ENCODE measurements at places on chromosomes 1 and 21.
A peak's percentile ranks its signal among the peaks of the same experiment; 100 is the strongest.

DNA sequence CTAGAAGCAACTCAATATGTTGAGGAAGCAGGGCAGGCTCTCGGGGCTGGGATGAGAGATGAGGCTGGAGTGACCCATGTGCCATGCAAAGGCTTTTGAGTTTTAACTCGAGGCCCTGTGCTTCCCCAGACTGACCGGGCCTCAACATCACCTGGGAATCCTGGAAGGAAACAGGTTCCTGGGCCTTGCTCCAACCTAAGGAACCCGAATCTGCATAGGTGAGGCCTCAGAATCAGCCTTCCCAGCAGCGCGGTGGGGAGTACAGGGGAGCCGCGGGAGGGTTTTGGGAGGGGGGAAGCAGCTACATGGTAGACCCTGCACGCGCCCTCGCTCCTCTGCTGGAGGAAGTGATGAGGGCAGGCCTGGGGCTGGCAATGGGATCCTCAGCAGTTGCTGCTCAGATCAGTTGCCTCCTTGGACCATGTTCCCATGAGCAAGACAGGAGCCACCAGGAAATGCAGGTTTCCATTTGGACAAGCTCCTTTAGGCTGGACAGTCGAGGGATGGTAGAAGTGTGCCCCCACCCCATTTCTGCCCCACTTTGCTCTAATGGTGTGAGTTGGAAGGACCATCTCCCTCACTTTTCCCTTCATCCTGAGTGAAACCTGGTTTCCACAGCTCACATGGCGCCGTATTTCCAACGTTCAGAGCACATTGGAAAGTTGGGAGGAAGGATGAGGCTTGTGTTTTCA is 4.5 kb upstream of the KIAA1614 start:
- DNase-seq, result no peak

DNA sequence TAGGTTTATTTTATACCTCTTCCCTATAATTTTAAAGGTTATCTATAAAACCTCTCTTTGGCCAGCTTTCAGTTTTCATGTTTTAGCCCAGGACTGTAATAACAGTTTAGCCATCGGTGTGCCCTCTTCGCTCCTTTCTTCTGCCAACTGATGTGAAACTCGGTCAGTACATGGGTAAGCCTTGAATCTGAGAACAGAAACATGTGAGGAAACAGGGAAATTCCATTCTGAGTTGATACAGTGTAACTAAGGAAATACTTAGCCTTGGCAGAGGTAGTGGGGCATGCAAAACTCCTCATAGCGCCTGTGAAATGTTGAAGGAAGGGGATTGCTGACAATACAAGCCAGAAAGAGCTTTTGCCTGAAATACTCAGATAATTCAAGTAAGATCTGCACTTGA is 465.2 kb downstream of the NCAM2 start:
- no peak for DNase-seq

GRCh38 chr1:94070865-94071264 is 50.1 kb downstream of the ABCA4 start:
- DNase-seq, result no peak

- no peak for DNase-seq
Observed at GRCh38 chr1:23422941-23423340, 1.6 kb downstream of the TCEA3 start.

DNA sequence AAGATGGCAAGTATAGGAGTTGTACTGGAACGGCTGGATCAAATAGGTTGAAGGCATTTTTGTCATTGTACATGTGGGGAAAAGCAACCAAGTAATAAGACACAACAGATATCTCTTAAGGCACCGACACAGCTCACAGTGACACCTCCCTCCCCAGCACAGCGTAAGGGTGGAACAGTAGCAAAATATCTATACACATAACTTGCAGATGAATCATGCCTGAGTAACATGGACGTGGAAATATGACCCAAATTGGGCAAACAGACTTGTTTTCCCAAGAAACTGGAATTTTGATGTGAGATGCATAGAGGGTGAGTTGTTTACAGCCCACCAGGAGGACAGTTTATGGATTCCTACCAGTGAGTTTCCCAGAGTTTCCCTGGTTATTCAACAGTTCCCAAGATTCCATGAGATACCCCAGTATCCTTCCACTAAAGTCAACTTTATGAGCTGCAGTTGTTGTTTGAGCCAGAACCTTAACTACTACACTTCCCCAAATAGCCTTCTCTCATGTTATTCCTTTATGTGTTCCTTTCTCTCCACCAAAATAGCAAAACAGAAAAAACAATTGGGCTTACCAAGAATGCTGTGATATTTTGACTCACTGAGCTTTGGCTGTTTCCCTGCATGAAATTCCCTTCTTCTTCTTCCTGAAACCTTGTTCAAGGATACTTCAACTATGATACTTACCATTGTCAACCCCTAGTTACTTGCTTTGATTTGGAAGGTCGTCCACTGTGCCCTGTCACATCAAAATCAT is 7.1 kb upstream of the DR1 start:
- no peak for DNase-seq

- no peak for DNase-seq
Observed at GRCh38 chr1:112702420-112703261, 4.3 kb downstream of the RHOC start.

DNA sequence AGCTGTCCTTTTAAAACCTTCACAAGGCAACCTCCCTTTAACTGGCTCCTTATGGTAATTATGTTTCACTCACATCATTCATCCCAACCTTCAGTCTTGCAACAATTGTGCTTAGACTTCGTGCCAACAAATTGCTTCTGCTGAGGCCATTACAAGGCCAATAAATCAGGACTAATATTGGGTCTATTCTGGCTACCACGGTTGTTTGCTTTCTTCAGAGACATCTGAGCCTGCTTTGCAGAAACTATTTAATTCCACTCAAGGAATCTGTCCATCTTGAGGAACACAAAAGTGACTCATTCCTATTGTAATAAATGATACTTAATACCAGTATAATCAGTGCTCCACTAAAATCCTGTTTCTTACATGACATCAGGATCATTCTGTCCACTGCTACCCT is 2.6 kb upstream of the GSTM4 start:
- no peak for DNase-seq

DNA sequence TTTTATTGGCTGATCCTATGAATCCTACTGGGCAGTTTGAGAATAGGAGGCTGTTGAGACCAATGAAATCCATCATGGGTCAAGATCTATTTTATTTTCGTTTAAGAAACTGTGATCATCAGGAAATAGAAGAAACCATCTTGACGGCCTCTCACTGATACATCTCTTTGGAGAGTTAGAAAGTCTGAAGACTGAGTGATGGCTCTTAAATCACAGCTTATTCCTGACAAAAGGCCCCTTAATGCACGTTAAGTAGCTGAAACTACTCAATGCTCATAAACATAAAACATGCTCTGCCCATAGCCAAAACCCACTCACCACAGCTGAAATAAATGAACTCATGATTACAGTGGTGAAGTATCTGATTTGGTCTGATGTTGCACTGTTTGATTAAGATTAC is 784.5 kb upstream of the NEGR1 start:
- DNase-seq, result no peak

- DNase-seq, result no peak
Observed at GRCh38 chr21:39666026-39666425, 53.3 kb downstream of the B3GALT5 start.

- no peak for DNase-seq
Observed at GRCh38 chr1:214665606-214666110, 62.7 kb downstream of the CENPF start.

GRCh38 chr1:229117664-229118300 is 153.1 kb upstream of the RAB4A start:
- DNase-seq, result no peak

- no peak for DNase-seq
Observed at GRCh38 chr1:198179556-198179981, 22.8 kb downstream of the NEK7 start.

DNA sequence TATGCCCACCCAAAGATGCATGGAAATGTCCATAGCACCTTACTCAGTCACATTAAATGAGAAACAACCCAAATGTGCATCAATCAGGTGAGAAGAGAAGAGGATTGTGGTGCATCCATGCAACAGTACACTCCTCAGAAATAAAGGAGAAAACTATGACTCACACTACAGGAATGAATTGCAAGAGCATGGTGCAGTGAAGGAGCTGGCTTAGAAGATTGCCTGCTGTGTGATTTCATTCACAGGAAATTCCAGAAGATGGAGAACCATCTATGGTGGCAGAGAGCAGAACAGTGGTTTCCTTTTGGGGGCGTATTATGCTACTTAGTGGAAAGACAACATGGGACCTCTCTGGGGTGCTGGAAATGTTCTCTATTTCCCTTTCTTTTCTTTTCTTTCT is 278.6 kb upstream of the AJAP1 start:
- no peak for DNase-seq

- DNase-seq, result peak; percentile 40
Observed at GRCh38 chr1:40476924-40477677, at the start of gene ZFP69. Gene ZFP69 (plus strand): TSS chr1:40477290. CDS start chr1:40479362, 2,072 bp downstream.

DNA sequence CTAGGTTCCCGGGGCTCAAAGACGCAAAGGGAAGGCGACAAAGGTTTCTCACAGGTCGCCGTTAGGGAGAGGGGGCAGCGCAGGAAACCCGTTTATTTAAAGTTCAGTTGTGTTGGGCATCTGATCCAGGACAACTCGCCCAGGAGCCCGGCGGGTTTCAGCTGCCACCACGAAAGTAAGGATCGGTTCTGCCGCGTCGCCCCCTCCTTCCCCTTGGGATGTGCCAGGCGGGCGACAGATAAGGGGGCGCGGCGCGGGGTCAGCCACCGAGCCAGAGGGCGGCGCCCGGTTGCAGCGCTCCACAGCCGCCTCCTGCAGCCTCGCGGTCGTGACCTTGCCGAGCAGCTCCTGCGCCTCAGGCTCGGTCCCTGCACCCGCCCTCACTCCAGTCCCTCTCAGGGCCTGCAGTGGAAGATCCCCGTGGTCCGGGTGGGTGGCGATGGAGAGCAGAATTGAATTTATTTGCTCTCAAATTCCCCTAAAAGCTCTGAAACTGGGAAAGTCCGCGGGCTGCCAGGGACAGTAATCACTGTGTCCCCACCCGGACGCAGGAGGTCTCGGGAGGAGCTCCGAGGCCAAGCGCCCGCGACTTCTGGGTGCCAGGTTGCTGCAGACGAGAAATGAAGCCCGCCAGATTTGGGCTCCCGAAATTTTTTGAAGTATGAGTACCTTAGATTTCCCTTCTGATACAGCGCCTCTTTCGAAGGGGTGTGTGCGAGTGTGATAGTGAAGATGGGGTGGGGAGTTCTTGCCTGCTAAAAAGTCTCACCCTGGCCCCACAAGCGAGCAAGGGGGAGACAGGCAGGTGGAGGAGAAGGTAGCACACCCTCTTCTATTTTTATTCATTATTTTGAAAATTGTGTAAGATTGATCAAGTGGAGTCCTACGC is 28.4 kb upstream of the NFIA start:
- DNase-seq, result no peak

GRCh38 chr1:3828391-3828790 is 28.6 kb downstream of the CEP104 start:
- DNase-seq, result no peak

- no peak for DNase-seq
Observed at GRCh38 chr1:100671601-100672000, 47.9 kb upstream of the VCAM1 start.

DNA sequence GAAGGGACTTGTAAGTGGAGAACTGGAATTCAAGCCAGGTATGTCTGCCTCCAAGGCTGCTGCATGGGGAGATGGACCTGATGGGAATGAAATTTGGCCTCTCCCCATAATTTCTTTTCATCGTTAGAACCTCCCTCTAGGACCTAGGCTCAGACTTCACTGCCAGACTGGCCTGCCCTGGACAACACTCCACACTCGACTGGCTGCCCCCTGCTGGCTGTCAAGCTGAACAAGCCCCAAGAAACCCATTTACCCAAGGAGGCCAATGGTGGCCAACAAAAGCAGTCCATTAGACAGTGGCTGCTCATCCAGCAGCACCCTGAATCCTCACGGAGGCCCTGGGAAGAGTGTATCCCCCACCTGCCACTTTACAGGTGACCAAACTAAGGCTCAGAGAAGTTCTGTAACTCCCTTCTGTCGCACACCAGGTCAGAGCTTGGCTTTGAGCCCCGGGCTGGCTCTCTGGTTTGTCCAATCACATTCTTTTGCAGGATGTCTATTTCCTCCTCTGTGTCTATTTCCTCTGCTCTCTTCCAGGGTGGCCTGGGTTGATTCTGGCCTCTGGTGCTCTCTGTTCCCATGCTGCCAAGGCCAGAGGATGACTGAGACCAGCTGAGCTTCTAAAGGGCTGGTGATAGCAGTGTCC is 3.8 kb downstream of the RNF186 start:
- no peak for DNase-seq

DNA sequence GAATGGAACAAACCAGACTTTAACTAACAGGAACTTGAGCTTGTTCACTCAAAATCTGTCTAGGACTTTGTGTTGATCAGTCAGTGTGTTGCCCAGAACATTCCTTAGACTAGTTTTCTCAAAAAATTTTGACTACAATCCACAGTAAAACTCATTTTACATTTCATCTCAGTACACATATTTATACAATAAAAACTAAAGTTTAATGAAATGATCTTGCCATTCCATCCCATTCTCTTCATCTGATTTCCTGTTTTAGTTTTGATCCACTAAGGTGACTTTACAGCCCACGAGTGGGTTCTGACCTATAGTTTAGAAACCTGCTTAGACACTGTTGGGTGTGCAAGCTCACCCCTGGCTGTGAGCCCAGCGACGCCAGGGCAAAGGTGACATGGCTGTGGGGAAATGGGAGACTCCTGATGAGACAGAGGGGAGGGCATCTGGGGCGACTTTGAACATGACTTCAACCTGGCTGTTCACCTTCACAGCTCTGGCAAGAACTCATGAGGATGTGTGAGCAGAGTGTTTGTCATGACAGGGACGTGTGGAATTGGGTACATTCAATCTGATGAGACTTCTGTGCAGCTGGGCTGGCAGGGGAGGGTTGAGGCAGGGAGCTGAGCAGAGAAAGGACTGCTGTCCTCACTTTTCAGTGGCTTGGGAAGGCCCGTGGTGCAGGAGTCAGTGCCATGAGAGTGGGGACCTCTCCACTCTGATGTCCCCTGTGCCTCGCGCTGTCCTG is 40.6 kb downstream of the LHX4 start:
- DNase-seq, result no peak

- no peak for DNase-seq
Observed at GRCh38 chr1:85933961-85934360, 222.6 kb downstream of the COL24A1 start.

DNA sequence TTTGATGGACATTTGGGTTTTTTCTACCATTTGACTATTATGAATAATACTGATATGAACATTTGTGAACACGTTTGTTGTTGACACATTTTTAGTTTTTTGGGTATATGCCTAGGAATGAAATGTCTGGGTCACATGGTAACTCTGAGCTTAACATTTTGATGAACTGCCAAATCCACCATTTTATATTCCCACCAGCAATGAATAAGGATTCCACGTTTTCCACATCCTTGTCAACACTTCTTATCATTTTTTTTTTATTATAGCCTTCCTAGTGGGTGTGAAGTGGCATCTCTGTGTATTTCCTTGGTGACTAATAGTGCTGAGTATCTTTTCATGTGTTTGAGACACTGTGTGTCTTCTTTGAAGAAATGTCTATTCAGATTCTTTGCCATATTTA is 67.6 kb downstream of the RASAL2 start:
- DNase-seq, result no peak

DNA sequence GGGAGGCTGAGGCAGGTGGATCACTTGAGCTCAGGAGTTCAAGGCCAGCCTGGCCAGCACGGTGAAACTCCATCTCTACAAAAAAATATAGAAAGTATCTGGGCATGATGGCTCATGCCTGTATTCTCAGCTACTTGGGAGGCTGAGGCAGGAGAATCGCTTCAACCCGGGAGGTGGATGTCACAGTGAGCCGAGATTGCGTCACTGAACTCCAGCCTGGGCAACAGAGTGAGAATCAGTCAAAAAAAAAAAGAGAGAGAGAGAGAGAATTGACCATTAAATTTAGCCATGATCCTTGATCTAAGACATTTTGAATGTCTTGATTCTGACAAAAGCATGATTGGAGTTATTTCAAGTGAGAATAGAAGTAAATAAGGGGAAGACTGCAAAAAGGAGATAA is 19.1 kb downstream of the RBM11 start:
- DNase-seq, result no peak
